ENCODE measurements at places on chromosomes 1 and 21. TPM values are rescaled to one million over a fixed set of nuclear protein-coding genes. Genes with fewer than 3 reads are reported as not detected.

DNA sequence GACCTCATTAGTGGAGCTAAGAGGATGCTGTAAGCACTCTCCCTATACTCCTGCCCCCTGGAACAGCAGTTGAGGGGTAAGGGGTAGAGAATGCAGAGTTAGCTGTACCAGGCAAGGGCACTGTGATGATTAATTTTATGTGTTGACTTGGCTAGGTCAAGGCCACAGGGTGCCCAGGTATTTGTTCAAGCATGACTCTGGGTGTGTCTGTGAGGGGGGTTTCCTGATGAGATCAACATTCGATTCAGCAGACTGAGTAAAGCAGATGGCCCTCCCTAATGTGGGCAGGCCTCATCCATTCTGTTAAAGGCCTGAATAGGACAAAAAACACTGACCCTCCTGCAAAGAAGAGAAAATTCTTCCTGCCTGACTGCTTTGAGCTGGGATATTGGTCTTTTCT, 110.8 kb downstream of the KCND3 start:
- no peak for DNase-seq

BGLAP gene
- total RNA-seq: not detected

UMODL1 gene
- not detected for total RNA-seq

PSMG1 gene
- total RNA-seq: 23.5 TPM

DNA sequence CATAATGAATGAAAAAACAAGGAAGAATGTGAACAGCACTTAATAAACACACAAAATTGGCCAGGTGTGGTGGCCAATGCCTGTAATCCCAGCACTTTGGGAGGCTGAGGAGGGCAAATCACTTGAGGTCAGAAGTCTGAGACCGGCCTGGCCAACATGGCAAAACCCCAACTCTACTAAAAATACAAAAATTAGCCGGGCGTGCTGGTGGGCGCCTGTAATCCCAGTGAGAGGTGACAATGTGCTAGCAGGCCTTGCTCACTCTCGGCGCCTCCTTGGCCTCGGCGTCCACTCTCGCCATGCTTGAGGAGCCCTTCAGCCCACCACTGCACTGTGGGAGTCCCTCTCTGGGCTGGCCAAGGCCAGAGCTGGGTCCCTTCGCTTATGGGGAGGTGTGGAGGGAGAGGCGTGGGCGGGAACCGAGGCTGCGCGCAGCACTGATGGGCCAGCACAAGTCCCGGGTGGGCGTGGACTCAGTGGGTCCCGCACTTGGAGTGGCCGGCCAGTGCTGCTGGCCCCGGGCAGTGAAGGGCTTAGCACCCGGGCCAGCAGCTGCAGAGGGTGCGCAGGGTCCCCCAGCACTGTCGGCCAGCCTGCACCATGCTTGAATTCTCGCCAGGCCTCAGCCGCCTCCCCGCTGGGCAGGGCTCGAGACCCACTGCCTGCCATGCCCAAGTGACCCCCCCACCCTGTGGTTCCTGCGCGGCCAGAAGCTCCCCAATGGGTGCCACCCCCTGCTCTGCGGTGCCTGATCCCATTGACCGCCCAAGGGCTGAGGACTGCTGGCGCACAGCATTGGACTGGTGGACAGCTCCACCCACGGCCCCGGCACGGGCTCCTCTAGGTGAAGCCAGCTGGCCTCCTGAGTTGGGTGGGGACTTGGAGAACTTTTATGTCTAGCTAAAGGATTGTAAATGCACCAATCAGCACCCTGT, 30.6 kb upstream of the ATG4C start:
- no peak for DNase-seq

GRCh38 chr1:96843601-96844000, 122.0 kb downstream of the PTBP2 start:
- no peak for DNase-seq
